ENCODE measurements at places on chromosomes 11 and 22.

DNA sequence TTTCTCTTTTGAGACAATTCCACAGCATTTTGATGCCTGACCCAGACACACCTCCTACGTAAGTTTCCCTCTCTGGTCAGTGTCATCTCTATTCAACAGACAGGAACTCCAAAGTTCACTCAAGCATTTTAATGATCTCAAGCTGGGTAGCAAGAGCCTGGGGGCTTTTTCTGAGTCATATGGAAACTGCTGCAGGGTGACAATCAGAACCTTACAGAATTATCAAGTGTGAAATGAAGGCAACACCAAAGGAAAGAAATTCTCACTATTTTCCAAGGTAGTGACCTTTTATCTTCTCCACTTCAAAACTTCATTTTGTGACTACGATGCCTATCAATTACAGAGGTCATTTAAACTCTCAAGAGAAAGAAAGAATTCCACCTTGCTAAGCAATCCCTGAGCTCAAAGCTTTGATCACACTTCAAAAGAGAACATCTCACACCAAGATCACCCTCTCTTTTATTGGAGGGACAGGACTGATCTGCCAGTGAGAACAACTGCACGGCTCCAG lies 229.0 kb upstream of the ZC3H12C start:
- no peak for DNase-seq

GRCh38 chr11:74646954-74647353 lies 54.6 kb downstream of the POLD3 start:
- no peak for DNase-seq

GRCh38 chr22:41898645-41899044 lies 16.2 kb downstream of the SHISA8 start:
- DNase-seq, result no peak

DNA sequence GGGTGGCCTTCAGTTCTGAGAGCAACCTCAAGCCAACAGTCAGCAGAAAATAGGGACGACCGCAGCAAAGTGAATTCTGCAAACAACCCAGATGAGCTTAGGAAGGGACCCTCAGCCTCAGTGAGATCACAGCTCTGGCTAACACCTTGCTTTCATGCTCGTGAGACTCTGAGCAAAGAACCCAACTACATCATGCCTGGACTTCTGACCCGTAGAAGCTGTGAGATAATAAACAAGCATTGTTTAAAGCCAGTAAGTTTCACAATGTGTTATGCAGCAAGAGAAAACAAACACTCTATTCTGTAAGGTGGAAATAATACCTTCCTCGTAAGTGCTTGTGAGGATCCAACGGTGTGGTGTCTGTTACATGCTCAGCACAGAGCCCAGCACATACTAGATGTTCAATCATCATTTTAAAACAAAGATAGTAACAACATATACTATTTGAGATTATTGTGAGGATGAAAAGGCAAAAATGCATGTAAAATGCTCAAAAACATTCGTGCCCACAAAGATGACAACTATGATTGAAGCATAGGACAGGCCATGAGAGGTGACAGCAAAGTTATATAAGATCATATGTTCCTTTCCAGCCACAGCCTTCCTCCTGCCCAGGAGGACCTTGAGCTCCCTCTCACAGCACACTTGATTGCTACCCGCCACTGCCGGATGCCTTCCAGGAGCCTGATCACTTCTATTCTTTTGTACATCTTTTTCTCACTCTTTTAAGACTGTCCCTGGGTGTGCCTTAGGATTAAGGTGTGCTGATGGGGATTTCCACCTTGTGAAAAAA lies 433.3 kb downstream of the BUD13 start:
- no peak for DNase-seq

GRCh38 chr11:34359548-34359891 lies 1.7 kb upstream of the ABTB2 start:
- DNase-seq, result no peak

- no peak for DNase-seq
Observed at GRCh38 chr11:86676533-86677154, 4.2 kb upstream of the ME3 start.

GRCh38 chr22:30235687-30236170 lies 10.8 kb downstream of the LIF start:
- no peak for DNase-seq

DNA sequence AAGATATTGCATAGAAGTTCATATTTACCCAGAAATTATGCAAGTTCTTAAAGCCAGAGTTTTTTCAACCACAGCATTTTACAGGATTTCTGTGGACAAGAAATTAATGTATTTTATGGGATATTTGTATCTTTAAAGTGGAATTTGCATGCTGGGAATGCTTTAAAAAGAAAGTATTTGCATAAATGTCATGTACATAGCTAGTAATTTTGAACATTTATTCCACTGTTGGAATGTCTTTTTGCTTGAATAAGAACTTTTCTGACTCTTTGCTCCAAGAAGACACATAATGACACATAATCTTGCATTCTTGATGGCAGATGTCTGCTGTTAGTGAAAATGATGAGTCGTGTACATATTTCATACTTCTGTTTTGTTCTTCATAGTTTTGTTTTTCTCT lies 66.6 kb downstream of the ATXN10 start:
- DNase-seq, result no peak

Data from stimulated activated CD8-positive, alpha-beta memory T cell treated with anti-CD3 and anti-CD28 coated beads, Interleukin-7, amount 100 ng/mL, for 1 hour (primary cell).